ENCODE measurements at places on chromosomes 12 and 14.
A peak's percentile ranks its signal among the peaks of the same experiment; 100 is the strongest.

DNA sequence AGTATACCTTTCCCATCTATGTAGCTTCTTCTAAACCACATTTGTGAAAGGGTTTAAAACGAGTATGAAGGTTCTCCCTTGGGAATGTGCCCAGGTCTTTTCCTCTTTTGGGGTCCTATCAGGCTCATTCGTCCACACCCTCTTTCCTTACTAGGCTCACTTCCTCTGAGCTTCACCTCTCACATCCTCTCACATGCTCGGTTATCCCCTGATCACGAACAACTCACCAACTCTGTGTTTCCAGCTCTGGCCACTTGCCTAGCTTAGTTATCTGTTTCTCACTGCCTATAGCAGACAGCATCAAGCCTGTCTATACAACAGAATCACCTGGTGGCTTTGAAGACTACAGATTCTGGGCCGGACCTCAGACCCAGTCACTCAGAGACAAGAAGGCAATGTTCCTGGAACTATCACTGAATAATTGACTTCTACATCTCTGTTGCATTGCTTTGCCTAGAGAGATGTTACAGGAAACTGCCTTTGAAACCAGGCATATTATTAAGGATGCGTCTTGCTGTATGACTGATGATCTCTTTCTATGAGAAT is 158.2 kb downstream of the FOXN3 start:
- no peak for DNase-seq

DNA sequence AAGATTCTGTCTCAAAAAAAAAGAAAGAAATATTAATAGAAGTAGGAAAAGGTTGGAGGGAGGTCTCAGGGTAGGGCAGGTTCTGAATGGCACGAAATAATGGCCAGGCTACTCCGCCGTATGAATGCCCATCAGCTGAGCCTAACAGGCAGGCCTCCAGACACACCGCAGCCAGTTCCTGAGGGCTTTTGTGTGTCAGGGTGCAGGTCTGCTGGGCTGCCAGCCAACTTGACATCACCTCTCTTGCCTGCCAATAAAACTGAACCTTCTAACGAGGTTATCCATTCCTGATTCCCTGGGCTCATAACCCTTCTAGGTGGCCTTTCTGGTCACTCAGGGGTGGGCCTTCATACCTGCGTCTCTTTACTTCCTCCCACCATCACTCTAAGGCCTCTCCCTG is 3.0 kb downstream of the IFI27 start:
- DNase-seq = no peak

GRCh38 chr12:123024819-123025391 is 44.4 kb downstream of the ARL6IP4 start:
- DNase-seq = no peak

GRCh38 chr12:116361414-116362223 is 84.1 kb upstream of the MED13L start:
- no peak for DNase-seq

DNA sequence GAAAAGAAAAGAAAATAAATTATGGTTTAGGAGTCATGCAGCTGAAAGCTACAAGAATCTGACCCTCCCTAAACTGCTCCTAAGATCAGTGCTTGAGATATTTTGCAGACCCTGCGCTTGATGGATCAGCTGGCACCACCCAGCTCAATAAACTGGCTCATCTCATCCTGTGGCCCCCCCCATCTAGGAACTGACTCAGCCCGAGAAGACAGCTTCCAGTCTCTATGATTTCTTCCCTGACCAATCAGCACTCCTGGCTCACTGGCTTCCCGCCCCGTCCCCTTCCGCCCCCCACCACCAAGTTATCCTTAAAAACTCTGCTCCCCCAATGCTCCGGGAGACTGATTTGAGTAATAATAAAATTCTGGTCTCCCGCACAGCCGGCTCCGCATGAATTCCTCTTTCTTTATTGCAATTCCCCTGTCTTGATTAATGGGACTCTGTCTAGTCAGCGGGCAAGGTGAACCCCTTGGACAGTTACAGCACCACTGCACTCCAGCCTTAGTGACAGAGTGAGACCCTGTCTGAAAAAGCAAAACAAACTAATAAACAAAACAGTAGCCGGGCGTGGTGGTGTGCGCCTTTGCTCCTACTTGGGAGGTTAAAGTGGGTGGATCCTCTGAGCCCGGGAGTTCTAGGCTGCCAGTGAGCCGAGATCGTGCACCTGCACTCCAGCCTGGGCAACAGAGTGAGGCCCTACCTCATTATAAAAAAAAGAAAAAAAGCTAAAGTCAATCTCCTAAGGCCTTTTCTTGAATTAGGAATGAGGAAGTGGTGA is 24.5 kb upstream of the SPTLC2 start:
- no peak for DNase-seq

GRCh38 chr12:58009405-58010195 is 68.2 kb downstream of the ATP23 start:
- DNase-seq = no peak

DNA sequence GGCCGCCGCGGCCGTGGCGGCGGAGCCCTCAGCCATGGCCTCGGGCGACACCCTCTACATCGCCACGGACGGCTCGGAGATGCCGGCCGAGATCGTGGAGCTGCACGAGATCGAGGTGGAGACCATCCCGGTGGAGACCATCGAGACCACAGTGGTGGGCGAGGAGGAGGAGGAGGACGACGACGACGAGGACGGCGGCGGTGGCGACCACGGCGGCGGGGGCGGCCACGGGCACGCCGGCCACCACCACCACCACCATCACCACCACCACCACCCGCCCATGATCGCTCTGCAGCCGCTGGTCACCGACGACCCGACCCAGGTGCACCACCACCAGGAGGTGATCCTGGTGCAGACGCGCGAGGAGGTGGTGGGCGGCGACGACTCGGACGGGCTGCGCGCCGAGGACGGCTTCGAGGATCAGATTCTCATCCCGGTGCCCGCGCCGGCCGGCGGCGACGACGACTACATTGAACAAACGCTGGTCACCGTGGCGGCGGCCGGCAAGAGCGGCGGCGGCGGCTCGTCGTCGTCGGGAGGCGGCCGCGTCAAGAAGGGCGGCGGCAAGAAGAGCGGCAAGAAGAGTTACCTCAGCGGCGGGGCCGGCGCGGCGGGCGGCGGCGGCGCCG is 381 bp downstream of the YY1 start:
- no peak for DNase-seq

DNA sequence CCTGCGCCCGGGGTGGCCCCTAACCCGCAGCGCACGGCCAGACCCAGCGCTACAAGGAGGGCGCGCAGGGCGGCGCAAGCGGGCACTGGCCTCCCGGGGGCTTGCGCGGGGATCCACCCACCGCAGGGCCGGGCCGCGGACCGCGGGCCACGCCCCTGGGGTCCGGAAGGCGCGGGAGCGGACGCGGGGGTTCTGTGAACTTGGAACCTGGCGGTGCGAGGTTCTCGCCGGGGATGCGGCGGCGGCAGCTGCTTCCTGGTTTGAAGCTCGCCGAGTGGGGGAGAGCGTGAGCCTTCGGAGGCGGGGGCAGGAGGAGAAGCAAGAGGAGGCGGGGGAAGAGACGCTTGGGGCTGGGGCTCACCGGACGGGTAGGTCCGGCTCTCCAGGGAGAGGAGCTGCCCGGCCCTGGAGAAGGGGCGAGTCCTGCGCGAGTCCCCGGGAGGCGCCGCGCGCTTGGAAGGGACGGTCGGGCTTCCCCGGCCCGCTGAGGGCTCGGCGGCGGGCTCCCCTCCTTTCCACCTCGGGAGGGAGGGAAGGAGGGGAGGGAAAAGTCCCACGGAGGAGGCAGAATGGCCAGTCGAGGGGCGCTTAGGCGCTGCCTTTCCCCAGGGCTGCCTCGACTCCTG is at the start of gene PRKCH:
Gene PRKCH, plus strand, starts transcription at position 195 of the 626 bp plus-strand sequence. CDS start 523 bp downstream, outside the sequence.
- DNase-seq = peak; percentile 65

- DNase-seq = peak; percentile 11
Observed at GRCh38 chr14:39368261-39368959, 63.8 kb downstream of the FBXO33 start.

DNA sequence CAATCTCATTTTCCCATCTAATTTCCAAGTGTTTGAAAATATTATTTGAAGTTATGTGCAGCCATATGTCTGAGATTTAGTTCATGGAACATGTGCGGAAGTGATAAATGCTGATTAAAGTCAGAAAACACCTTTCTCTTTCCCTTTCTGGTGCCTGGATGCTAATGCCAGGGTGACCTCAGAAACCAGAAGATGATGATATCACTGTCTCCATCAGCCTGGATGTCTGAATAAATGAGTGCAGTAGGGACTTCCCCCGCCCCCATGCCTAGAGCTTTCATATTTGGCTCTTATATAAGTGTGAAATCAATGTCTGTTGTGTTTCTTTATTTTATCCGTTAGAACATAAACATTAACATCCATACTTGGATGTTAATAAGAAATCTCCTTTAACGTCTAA is 261.9 kb upstream of the LRIG3 start:
- no peak for DNase-seq

DNA sequence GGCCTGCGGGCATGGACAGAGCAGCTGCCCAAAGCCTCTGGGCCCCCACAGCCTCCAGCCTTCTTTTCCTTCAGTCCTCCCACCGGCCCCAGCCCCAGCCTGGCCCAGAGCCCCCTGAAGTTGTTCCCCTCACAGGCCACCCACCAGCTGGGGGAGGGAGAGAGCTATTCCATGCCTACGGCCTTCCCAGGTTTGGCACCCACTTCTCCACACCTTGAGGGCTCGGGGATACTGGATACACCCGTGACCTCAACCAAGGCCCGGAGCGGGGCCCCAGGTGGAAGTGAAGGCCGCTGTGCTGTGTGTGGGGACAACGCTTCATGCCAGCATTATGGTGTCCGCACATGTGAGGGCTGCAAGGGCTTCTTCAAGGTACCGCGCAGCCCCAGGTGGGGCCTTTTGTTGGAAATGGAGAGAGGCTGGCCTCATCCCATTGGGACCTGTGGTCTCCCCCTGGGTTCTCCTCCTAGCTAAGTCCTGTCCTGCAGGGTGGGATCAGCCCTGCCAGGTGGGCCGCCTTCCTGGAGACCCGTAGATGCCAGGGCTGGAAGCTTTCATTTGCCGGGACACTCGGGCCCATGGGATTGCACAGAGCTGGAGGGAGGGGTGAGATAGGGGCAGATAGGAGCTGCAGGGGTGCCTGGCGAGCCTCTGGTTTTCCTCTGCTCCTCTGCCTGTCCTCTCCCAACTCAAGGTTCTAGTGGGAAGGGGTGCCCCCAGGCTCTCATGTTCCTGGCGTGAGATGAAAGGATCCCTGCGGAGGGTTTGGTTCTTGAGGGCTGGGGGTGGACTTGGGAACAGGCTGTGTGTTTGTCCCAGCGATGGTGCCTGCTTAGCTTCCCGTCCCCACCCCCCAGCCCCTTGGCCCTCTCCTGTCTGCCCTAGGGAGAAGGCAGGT is 3.8 kb downstream of the NR4A1 start:
- DNase-seq = no peak

DNA sequence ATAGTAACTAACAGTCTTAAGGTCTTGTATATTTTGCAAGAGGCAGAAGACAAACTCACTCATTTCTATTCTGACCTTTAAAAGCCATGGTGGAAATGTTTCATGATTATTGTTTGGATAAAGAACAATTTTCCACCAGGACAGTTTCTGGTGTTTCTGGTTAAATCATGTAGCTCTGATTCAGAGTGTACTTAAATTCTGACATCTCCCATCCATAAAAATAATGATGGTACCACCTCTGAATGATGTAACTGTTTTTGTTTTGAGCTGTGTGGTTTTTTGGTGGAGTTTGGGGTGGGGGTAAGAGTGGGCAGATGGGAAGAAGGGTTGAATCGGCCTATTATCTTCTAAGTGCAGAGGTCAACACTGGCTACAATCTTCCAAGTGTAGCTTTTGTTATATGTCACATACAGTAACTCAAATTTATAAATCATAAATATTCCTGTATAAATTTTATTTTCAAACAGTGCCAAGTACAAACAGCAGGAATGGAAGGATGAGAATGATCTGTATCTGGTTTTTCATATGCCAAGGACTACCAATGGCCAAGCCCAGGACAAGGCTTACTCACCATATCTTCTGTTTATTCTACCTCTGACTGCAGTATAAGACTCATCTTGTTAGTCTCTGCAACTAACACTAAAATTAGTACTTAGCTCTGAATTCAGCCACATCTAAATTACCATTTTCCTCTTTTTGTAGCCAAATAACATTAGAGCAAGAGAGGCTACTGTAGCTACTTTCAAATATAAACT is 108.7 kb downstream of the BCAT1 start:
- no peak for DNase-seq

GRCh38 chr14:93493054-93493453 is 62.3 kb downstream of the UNC79 start:
- DNase-seq = no peak

- no peak for DNase-seq
Observed at GRCh38 chr12:22228022-22228875, 106.3 kb downstream of the ST8SIA1 start.

GRCh38 chr14:34350903-34351302 is 111.1 kb downstream of the SPTSSA start:
- no peak for DNase-seq

- no peak for DNase-seq
Observed at GRCh38 chr12:109994401-109995175, 1.6 kb downstream of the GIT2 start.

DNA sequence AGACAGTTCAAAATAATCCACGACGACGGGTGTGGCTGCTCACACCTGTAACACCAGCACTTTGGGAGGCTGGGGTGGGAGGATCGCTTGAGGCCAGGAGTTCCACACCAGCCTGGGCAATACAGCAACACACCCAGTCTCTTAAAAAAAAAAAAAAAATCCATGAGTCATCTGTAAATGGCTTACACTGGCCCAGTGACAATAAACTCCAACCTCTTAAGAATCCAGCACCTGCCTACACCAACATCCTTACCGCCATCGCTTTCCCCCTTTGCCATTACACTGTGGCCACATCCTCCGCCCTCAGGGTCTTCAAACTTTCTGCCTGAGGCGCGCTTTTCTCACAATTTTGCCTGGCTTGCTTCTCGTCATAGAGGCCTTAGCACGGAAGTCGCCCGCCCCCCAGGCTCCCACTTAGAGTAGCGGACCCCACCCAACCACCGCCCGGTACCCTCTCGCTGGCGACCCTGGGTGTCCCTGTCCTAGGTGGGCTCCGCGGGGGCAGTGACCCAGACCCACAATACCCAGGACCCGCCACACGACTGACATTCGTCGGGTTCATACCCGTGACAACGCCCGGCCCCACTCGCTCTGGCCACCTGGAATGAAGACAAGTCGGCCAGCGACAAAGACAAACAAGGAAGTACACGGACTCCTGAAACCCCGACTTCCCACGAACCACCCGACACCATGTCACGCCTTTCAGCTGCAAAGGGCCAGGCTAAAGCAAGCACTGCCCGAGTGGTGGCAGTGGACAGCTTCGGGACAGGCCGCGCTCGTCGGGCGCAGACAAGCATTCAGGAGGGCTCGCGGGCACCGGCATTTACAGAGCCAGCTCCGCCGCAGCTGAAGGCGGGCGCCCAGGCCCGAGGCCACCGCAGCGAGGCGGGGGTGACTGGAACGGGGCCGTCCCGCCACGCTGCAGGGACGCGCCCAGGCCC is 636 bp downstream of the GOLGA3 start:
- no peak for DNase-seq

DNA sequence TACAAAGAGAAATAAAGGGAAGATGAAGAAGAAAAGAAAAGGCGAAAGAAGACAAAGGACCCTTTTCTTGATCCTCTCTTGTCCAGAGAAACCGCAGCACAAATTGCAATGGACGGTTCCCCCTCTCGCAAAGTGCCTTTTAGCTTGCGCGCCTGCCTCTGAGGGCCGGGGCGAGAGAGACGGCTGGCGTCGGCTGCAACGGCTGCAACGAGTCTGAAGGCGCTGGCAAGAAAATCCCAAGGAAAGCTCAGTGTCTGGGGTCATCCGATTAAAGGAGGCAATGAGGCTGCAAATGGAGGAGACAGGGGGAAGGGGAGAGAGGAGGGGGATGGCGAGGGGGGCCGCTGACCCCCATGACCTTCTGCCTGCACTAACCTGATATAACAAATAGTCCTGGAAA is 671.5 kb downstream of the MED13L start:
- DNase-seq = no peak

- no peak for DNase-seq
Observed at GRCh38 chr14:89658977-89659670, 242.1 kb upstream of the FOXN3 start.
